NCI-H774 (cell line): ENCODE measurements at places on chromosomes 5 and 9.
A peak's percentile ranks its signal among the peaks of the same experiment; 100 is the strongest.

DNA sequence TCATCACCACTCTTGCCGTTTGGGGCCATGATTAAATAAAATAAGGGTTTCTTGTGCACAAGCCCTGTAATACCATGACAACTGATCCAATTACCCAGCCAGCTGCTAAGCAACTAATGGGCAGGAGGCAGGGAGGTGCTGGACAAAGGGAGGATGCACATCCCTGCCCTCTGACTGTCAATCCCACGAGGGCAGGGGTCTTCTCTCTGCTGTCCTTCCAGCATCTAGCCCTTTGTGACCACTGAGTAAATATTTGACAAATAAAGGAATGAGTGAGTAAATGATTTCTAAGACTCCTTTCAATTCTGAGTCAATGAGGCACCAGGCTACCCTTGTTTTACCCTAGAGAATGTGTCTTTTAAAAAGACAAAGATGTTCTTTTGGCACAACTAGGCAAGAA lies 247.1 kb downstream of the SYK start:
- DNase-seq = no peak

DNA sequence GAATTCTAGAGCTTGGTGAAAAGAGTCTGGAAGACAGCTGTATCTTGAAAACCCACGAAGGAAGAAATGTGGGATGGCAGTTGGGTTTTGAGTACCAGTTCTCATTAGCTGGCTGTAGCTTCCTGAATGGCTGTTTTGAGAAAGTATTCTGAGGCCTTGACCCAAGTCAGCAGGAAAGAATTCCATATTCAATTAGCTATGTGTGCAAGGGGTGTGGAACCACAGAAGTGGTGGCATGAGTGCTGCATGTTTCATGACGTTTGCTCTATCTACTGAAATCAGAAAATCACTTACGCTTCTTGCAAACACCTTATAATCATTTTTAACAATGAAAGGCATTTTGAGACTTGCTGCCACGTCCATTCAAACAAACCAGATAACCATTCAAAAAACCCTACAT lies 69.1 kb downstream of the TRPM3 start:
- DNase-seq = no peak

- DNase-seq = no peak
These were observed 33.8 kb downstream of the GPBP1 start for GRCh38 chr5:57207681-57208080.

DNA sequence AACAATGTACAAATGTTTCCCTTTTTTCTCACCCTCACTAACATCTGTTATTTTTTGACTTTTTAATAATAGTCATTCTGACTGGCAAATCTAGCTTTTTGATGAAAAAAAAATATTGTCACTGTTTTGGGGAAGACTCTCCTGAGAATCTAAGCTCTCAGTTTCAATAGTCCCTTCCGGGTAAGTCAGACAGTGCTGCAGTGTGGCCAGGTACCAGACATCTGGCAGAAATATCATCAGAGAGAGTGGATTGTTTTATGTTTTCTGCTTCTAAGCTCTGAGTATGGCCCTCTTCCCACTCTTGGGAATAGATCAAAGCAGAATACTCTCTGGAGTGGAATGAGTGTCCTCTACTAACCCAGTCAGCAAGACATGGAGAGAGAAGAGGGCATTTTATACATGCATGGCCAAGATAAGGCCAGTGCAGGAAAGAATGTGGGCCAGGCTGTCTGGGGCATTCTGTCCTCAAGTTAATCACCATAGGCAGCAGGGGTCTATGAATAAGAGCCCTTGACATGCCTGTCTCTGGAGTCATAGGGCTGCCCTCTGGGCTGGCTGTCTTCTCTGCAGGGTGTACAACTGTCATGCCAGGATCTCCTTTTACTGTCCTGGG lies 38.5 kb upstream of the OR2S2 start:
- DNase-seq = no peak

DNA sequence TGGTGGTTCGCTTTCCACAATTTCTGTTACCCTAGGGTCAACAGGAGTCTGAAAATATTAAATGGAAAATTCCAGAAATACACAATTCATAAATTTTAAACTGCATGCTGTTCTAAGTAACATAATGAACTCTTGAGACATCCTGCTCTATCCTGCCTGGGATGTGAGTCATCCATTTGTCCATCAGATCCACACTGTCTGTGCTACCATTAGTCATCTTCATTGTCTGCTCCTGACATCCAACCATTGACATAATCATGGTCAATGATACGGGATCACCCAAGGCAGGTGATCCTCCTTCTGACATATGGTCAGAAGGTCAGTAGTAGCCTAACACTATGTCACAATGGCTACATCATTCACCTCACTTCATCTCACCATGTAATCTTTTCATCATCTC lies 276.7 kb upstream of the KIF2A start:
- DNase-seq = no peak

DNA sequence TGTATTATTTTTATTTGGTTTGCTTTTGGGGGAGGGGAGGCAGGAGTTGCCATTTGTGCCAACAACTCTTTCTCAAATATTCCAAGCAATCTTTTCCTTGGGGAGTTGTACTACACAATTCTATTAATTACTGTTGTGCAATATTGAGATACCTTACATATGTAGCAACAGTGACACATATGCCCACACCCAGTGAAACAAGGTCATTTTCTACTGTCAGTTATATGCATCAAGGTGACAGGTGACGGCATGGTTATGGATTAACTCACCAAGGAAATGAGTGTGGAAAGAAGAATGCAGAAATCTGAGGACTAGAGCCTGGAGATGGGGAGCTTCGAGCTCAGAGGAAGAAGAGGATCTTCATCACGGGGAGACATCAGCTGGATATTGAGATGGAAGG lies 17.9 kb upstream of the MSMP start:
- DNase-seq = no peak

DNA sequence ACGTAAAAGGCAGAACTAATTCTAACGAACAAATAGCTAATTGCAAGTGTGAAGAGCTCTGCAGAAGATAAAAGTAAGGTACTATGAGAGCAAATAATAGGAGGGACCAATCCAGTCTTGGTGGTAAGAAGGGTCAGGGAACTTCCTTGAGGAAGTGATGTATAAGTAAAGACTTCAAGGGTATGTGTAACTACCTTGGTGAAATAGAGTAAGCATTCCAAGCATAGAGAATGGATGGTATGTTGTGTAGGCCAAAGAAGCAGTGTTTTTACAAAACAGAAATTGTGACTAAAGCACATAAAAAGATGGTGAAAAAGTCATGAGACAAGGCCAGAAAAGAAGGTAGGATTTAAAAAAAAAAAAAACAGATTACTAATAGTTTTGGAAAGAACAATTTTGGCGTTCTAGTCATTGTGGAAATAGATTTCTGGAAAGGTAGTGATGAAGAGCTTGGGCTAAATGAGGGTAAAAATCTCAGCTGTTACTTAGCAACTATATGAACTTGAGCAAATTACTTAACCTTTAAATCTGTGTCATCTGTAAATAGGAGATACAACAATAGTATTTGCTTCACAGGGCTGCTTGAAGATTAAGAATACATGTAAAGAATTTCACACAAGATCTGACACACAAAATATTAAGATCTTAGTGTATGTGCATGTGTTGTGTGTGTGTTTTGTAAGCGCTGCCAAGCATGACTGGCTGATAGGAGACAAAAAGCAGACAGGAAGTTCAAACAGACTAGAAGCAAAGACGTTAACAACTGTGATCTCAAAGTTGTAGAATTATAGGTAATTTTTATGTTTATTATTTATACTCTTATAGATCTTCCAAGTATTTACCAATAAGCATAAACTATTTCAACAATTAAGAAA lies 73.5 kb downstream of the NR6A1 start:
- no peak for DNase-seq

DNA sequence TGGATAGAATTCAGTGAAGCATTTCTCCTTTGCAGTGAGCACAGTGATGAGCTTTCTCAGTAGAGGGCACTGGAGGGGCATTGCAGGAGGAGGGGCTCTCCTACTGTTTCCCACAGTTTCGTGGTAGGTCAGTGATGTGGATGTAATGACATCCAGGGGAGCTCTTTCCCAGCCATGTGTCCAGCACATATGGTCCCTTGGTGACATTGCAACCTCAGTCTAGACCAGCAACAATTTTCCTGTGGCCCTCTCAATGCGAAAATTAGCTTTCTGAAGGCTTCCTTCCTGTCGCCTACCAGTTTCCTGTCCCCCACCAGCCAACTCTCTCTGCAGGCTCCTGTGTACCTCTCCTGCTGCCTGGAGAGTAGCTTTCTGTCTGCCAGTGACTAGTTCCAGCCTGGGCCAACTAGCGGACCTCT lies 6.9 kb upstream of the PDCL start:
- no peak for DNase-seq

GRCh38 chr9:137235424-137236237 lies 4.9 kb downstream of the SLC34A3 start:
- no peak for DNase-seq

DNA sequence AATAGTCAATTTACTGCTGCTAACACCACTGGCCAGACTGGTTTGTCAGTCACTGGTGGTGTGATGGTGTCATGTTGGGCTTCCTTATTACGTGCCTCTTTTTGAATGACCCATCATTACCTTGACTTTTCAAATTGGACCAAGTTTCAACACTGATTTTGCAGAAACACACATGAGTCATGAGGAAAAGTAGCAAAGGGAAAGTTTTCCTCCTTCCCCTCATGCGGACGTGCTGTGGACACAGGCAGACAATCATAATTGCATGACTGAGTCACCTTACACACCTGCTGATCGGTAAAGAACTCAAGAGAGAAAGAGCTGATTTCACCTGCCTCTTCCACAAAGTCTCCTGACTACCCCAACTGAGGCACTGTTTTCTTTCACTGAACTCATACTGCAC lies 324.5 kb downstream of the ARRDC3 start:
- DNase-seq = peak; percentile 58

DNA sequence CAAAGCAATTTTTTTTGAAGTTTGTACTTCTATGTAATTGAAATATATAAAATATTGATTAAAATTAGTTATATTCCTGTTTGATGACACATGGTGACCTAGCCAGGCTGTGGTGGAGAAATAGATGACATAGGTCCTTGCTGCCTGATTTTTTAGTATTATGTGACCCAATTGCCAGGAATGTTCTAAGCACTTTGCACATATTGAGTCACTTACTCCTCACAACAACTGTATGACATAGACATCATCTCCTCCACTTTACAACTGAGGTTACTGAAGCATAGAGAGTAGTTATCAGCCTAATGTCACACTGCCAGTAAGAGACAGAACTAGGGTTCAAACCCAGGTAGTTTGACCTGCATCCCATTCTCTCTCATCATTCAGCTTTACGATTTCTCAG lies 26.2 kb upstream of the SNX18 start:
- DNase-seq = no peak

- DNase-seq = no peak
These were observed 274.8 kb downstream of the DOCK8 start for GRCh38 chr9:489198-490197.

GRCh38 chr5:126508251-126508961 lies 85.2 kb downstream of the GRAMD2B start:
- no peak for DNase-seq

GRCh38 chr5:131505237-131505908 lies 129.7 kb downstream of the RAPGEF6 start:
- no peak for DNase-seq

DNA sequence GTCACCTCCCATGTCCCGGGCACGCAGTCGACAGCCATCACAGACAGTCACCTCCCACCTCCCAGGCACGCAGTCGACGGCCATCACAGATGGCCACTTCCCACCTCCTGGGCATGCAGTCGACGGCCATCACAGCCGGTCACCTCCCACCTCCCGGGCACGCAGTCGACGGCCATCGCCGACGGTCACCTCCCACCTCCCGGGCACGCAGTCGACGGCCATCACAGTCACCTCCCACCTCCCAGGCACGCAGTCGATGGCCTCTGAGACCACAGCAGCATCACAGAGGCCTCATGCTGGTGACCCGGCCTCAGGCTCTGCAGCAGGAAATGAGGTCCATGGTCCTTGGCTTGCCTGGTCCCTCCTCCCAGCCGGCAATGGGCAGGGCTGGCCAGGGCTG lies 5.5 kb upstream of the SLC6A19 start:
- DNase-seq = no peak

- DNase-seq = no peak
These were observed 142.0 kb upstream of the CHD1 start for GRCh38 chr5:99070822-99071221.

DNA sequence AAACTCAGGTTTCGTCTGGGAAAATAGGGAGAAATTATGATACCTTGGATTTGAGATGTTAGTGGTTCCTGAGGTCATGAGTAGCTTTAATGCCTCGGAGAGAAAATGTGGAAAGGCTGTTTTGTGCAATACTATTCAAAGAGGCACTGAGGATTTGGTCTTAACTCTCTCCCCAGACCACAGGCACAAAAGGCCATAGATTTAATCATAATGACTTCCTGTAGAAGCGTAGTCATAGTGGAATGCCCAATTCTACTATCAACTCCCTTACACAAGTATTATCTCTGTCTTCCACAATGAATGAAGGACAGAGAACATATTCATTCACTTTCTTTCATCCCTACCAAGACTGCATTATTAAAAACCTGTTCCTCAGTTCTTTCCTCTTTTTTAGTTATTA lies 153.0 kb upstream of the FTMT start:
- DNase-seq = no peak

DNA sequence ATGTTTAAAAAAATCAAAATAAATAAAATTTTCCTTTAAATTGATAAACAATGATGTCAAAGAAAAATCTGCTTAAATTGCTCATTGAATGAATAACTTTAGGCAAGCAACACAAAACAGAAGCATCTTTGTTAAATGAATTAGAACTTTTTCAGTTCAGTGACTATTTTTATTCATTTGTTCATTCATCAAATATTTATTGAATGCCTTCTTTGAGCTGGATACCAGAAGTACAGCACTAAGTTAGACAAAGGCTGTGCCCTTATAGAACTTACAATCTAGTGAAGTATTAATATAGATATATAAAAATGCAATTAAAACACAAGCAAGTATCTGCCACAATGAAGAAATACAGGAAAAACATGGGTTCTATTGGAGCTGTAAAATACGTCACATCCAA lies 10.8 kb downstream of the FNIP1 start:
- DNase-seq = no peak

DNA sequence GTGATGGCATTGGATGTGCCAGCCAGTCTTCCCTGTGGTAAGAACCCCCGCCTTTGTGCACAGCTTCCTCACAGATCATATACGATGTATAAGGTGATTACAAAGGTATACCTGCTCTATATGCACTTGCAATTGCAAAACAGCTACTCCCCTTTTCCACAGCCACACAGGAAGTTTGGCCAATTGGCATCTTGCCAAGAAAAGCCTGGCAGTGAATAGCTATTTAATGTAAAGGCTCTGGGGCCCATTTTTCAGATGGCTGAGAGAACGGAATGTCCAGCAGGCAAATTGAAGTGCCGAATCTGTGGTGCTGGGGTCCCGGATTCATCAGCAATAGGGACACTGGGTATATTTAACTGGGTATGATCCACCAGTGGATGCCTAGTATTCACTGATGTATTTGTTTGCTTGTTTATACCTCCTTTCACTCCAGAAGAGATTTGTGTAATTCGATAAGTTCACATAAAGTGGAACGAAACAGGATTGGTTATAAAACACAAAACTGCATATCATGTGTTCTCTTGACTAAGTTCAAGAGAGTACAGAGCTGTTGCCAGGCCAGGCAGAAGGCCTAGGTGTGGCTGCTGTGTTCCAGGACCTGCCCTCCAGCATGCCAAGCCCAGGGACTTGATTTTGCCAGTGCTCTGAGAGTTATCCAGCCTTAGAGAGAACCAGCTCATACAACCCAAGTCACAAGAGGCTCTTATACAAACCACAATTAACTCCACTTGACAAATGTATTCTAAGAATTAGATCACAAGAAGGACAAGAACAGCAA lies 27.7 kb upstream of the GABRP start:
- DNase-seq = no peak
